Occipital lobe (tissue), 3 donors: ENCODE measurements at places on chromosomes 2 and 18. TPM values are rescaled to one million over a fixed set of nuclear protein-coding genes. Genes with fewer than 3 reads are reported as not detected.

The DNAH7 gene
- total RNA-seq: 16.5 TPM

The MC2R gene
- not detected for total RNA-seq

The MGAT4A gene
- total RNA-seq: 40.7 TPM

The CRACDL gene
- 2.3 TPM for total RNA-seq

The CHRND gene
- not detected for total RNA-seq
